ENCODE measurements at places on chromosomes 16 and 17.

DNA sequence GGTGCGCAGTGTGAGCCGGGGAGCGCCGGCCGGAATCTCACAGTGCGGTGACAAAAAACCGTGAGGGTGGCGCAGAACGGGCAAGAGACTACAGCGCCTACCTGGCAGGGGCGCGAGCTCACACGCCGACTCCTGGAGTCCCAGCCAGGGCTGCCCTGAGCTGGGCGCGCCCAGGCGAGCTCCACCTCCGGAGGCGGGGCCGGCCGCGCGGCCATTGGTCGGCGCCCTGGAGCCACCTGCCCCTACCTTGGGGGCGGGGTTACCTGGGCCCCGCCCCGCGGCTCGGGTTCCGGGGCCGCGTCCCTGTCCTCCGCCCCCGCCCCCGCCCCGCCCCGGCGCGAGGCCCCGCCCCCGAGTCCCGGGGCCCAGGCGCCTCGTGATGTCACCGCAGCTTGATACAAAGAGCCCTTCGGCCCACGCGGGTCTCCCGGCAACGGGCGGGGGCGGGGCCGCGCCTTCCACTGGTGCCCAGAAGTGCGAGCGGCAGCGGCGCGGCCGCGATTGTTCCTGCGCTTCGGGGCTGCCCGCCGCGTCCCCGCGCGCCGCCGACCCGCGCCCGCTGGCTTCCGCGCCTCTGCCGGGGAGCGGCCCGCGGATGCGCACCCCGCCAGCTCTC, 96.3 kb downstream of the RAB11FIP4 start:
- DNase-seq = no peak

GRCh38 chr16:65954446-65954845, 412.0 kb upstream of the CDH5 start:
- DNase-seq = no peak

DNA sequence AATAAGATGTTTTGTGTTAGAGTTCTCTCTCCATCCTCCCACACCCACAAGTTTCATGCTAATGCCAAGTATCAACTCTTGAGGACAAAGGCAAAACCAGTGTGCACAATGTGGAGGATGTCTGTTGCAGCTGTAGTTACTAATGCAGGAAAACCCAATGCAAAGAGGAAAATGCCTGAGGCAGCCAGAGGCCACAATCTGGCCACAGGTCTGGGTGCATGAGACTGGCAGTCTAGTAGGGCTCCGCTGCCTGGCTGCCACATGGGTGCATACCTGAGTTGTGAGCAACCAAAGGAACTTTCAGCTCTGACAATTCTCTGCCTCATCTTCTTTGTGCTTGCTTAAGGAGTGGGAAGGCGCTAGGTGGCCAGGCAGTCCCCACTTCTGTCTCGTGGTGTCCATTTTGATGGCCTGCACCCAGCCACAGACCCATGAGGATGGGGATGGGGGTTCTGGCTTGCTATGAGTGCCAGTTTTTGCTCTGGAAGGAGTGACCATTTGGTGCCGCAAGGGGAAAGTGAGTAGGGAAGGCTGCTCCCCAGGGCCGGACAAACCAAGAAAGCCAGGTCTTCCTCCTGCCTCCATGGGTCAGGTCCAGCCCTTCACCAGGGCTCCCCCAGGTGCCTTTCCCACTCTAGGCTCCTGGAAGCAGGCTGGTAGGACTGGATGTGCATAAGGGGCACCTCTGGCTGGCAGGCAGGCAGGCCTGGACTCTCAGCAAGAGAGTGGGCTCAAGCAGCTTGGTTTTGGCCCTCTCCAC, 4.2 kb upstream of the GFOD2 start:
- DNase-seq = no peak

GRCh38 chr16:50265260-50265659, 1.1 kb upstream of the ADCY7 start:
- no peak for DNase-seq

Data from brain pericyte (primary cell).